ENCODE measurements at places on chromosomes 5 and 9.

GRCh38 chr9:5630081-5630507 lies 1.2 kb downstream of the RIC1 start:
- no peak for DNase-seq

DNA sequence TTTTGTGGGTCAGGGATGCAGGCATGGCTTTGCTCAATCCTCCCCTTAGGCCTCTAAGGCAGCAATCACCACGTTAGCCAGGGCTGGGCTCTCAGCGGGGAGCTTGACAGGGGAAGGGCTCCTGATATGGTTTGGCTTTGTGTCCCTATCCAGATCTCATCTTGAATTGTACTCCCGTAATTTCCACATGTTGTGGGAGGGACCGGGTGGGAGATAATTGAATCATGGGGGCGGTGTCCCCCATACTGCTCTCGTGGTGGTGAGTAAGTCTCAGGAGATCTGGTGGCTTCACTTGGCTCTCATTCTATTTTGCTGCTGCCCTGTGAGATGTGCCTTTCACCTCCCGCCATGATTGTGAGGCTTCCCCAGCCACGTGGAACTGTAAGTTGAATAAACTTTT lies 11.5 kb upstream of the IRX4 start:
- no peak for DNase-seq

DNA sequence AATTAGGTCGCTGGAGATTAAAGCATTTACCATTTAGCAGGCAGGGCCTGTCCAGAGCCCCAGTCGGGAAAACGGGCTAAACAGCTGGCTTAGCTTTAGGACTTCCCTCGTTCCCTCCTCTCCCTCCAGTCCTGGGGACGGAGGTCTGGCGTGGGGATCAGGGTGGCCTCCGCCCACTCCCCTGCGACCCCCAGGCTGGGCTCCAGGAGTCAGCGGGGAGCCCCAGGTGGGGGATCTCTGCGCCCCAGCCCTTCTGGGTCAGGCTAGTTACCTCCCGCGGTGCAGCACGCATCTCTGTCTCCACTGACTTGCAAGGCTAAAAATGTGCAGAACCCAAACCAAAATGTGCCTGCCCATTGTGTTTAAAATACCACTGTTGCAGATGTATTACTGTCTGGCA lies 16.2 kb upstream of the CAMSAP1 start:
- no peak for DNase-seq

DNA sequence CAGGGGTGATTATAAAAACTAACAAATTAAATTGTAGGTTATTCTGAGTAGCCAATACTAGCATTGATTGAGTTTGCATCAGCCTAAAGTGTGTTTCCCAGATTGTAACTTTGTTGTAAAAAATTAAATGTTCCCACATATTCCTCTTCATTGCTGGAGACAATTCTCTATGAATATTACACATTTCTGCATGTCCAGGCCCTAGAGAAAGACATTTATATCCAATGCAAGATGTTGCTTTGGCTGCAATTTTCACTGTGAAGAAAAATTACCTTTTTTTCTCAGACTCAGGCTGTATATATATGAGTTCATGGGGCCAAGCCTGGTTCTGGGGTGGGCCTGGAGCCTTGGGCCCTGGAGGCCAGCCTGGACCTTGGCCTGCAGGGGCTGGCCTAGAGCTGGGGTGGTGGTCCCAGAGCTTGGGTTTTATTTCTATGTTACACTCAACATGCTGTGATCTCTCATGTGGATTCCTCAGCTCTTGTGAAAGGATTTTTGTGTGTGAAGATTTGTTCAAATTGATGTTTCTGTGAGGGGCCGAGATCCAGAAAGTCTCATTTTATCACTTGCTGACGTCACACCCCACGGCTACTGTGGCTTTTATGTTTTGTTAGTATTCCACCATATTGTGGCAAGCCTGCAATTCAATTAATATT lies 232.5 kb downstream of the SPATA31A1 start:
- DNase-seq = no peak

GRCh38 chr5:145471831-145472612 lies 363.1 kb downstream of the PRELID2 start:
- no peak for DNase-seq

GRCh38 chr5:139852696-139853095 lies 57.1 kb downstream of the PSD2 start:
- no peak for DNase-seq

- DNase-seq = no peak
Observed at GRCh38 chr5:174223355-174223754, 177.8 kb downstream of the NSG2 start.

DNA sequence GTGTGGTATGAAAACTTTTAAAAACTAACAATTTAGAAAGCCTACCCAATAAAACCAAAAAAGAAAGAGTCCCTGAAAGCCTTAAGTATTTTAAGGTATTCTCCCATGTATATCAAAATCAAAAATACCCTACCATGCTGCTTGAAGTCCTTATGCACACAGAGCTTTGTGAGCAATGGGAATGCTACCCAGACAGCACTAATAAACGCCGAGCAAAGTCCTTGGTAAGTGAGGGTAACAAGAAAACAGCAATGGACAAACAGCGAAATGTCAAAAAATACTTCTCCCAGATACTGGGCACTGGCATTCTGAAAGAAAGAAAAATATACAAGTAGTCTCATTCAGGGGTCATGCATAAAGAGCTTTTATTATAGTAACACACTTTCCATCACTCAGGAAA lies 27.4 kb downstream of the ERMP1 start:
- DNase-seq = no peak

DNA sequence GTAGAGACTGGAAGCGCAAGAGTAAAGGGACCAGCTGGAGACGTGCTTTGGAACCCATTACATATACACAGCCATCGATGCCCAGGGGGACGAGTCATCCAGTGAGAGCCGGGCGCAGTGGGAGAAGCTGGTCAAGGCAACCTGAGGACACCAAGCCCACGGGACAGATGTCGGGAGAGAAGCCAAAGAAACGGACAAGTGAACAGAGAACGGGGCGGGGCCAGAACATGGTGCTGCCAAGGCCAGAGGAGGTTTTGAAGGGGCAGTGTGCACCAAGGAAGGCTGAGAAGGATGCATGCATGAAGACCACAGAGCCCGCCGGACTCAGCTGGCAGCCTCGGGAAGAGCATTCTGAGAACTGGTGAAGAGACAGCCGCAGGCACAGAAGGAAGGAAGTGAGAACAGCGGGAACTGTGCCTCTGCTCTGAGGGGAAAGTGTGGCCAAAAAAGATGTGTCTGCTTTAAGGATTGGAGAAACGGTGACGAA lies 20.3 kb downstream of the CAMSAP1 start:
- no peak for DNase-seq

GRCh38 chr5:36726317-36726716 lies 119.9 kb downstream of the SLC1A3 start:
- no peak for DNase-seq

GRCh38 chr5:135710045-135710675 lies 124.3 kb upstream of the SLC25A48 start:
- DNase-seq = no peak

- peak; percentile 53 for DNase-seq
Observed at GRCh38 chr5:1536322-1536845, 12.6 kb upstream of the LPCAT1 start.

- DNase-seq = no peak
Observed at GRCh38 chr9:9817176-9817575, 795.6 kb downstream of the PTPRD start.

GRCh38 chr5:9596824-9597223 lies 33.3 kb downstream of the TAS2R1 start:
- DNase-seq = no peak

GRCh38 chr5:97929383-97929782 lies 746.3 kb upstream of the RIOK2 start:
- no peak for DNase-seq

- DNase-seq = no peak
Observed at GRCh38 chr9:123129423-123129822, 96.0 kb downstream of the GPR21 start.

- DNase-seq = no peak
Observed at GRCh38 chr9:137748741-137749140, 128.8 kb upstream of the CACNA1B start.

DNA sequence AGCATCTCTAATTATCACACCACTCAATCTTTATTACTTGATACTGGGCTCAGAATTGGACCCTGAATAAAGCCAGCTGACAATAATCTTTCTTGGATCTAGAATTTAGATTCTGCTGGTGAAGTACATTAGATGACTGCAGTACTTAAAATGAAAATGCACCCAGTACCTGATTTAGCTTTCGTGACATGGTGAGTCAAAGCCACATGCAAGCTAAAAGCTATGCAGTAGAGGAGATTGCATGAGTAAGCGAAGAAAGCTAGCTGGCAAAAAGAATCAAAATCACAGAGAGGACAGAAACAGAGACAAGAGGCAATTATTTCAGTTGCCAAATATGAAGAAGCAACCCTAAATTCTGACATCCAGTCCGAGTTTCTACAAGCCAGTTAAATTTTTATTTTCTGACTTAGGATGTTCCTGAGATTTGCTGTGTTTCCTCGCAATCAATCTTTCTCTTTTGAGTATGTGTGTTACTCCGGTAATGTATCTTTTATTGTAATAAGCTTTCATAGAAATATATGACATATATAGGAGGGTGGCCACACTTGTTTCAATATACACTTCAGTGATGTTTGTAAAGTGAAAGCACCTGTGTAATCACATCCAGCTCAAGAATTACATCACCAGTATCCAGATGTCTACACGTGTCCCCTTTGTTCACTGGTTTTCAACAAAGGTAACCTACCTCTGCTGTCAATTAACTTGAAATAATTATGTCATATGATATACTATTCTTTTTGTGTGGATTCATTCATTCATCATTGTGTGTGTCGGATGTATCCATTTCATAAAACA lies 101.7 kb downstream of the CDH18 start:
- no peak for DNase-seq

DNA sequence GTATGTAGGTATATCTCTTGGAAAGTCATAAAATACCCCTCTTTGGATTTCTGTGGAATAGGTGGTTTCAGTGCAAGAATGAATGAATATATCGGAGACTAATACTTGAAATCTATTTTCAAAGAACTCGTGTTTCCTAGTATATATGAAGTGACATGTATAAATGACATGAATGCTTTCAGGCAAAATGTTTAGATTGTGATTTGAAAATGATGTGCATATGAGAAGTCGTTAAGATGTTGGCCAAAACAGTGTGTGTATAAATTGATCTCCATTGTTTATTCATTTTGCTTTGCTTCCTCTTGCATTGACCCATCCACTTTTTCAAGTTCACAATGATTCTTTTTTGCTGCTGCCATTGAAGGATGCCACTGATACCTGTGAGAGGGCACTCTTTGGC lies 8.3 kb downstream of the TRIO start:
- DNase-seq = no peak

GRCh38 chr9:97874624-97875023 lies 21.6 kb downstream of the FOXE1 start:
- DNase-seq = no peak

GRCh38 chr9:91732187-91733005 lies 217.6 kb downstream of the ROR2 start:
- DNase-seq = no peak

GRCh38 chr5:141881886-141882285 lies 3.7 kb upstream of the PCDH1 start:
- DNase-seq = no peak

DNA sequence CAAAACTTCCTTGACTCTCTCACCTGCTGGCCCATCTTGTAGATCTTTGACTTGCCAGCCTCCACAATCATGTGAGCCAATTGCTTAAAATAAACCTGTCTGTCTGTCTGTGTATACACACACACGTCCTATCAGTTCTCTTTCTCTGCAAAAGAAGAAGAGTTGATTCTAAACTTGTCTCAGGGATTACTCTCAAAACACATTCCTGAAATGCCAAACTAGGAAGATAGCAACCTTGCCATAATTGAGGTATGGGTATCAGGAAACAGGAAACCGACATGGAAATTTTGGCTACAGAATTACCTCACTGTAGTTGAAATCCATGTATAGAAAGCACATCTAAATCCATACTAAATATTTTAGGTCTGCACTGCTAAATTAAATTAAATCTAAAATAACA lies 483.4 kb downstream of the PLK2 start:
- DNase-seq = no peak

DNA sequence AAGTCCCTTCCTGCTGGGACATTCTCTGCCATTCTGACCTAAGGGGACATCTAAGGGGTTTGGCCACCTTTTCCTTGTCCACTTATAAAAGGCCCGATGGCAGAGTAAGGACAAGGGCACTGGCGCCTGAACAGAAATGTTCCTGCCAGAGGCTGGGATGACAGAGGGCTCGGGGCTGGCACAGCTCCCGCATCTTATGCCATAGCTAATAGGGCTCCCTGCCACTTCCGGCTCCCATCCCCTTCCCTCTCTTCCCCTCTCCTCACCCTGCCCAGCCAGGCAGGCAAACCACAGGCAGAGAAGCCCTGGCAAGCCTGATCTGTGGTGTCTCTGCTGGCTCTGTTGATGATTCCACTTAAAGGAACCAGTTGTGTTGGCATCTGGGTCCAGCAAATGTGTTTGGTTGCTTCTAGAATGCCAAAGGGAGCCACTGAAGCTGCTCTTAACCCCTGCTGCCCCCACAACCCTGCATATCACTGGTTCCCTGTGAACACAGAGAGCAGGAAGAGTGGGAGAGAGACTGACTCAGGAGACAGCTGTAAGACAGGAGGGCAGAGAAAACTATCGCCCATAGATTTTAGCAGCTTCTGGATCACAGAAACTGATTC lies 18.4 kb upstream of the ADRA1B start:
- DNase-seq = no peak

DNA sequence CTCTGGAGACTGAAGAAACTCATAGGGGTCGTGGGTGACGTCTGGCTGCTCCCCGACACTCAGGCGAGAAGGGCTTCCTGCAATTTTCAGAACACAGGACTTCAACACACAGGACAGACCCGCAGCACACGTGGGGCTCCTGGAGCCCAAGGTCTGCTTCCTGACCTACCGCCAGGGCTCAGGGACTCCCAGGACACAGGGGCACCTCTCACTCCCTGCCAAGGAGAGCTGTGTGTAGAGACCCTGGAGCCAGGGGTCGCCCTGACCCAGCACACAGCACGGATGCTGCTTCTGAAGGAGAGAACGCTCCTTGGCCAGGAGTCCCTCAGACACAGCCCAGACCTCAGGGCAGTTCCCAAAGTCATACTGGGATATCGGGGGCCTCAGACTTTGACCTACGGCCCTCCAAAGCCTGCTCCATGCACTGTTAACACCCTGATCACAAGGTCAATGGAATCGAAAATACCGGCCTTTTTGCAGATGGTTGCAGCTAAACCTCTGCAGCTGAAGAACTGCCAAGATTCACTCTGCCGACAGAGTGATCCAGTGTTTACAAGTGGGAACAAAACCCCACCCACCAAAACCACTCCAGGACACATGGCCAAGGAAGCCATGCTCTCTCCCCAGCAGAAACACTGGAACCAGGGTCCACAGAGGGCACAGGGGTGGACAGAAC lies 13.8 kb upstream of the ZDHHC11 start:
- DNase-seq = no peak

DNA sequence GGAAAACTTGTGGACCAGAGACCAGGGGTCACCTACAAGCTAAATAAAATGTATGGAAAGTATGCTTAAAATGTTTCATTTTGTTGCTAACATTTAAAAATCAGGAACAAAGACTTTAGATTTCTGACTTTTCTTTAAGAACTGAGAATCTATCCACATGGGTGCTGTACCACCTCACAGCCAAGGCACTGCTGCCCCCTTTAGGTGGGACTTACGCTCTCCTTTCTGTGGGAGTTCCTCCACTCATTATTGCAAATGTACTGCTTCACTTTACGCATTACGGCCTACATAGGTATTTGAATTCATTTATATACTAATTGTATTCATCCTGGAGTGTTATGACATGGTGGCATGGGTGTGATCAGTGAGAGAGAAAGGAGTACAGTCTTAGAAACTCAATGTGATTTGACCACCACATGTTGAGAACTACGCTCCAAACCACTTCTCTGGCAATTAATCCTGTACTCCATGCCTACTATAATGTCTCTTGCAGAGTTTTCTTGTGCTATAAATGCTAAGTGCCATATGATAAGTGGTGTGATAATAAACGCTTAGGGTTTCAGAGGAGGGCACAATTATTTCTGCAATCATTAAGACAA lies 24.7 kb upstream of the CETN3 start:
- DNase-seq = peak; percentile 34
